Ovary (tissue), 10 donors: ENCODE measurements at places on chromosomes 12 and 14.

DNA sequence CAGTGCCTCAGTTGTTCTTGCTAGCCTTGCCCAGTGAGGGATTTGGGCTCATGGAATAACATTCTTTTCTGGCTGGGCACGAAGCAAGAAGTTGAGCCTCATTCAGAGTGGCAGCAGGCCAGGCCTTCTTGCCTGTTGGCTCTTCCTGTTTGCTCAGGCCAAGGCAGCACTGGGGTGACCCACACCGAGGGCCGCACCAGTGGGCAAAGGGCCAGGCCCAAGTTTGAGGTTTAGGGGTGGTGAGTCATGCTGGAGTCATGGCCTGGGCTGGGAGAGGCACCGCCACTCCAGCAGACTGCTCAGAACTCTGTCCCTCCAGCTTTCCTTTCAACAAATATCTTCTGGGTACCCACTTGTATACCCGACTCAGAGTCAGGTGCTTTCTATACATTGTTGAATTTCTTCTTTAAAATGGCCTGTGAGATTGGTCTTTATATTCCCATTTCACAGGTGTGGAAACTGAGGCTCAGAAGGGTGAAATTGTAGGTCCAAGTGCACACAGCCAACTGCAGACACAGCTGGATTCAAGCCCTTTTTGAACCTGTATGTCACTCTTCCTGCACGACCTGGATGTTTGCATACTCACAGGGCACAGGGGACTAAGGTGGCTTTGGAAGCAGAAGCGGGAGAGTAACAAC is 279.4 kb downstream of the FOXN3 start:
- no peak for DNase-seq

DNA sequence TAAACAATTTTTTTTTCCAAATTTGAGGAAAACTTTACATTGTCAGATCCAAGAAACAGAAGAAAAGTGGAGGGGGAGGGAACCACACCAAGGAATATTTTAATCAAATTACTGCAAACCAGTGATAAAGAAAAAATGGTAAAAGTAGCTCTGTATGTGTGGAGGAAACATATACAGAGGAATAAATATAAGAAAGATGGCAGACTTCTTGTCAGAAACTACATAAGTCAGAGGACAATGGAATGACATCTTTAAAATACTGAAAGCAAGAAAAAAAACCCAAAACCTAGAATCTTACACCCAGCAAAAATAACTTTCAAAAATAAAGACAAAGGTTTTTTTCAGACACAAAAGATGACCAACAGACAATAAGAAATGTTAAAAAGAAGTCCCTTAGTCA is 10.2 kb upstream of the LLPH start:
- no peak for DNase-seq

GRCh38 chr12:109310247-109311125 is 1.4 kb upstream of the FOXN4 start:
- no peak for DNase-seq

- DNase-seq: no peak
These were observed 500.4 kb downstream of the GALC start for GRCh38 chr14:87492561-87492960.
